ENCODE measurements at places on chromosomes 6 and 20.

DNA sequence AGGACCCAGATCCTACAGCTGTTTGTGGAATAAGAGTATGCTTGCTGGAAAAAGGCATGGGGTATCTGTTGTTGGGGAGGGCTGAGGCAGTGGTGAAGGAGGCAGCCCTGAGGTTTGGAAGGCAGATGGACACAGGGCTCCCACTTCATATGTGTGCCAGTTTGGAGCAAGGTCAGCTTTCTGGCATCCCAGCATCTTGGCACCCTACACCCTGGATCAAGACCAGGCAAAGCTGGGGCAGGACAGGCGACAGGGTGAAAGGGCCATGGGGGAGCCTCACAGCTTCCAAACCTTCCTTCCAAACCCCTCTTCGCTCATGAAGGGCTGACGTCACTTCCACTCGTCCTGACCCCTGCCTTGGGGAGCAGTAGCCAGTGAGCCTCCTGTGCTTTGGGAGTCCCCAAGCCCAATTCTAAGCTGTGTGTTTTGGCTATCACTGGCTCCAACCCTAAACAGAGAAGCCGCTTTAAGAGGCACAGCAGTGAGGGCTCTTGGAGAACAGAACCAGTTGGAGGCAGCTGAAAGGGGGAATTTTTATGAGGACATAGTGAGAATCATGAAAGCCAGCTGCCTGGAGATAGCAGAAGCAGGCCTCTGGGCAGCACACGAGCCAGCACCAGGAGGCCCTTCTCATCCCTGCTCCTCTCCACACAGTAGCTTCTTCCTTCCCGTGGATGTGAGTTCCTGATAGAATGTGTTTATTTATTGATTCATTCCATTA lies 448.6 kb upstream of the CDH4 start:
- DNase-seq, result no peak

DNA sequence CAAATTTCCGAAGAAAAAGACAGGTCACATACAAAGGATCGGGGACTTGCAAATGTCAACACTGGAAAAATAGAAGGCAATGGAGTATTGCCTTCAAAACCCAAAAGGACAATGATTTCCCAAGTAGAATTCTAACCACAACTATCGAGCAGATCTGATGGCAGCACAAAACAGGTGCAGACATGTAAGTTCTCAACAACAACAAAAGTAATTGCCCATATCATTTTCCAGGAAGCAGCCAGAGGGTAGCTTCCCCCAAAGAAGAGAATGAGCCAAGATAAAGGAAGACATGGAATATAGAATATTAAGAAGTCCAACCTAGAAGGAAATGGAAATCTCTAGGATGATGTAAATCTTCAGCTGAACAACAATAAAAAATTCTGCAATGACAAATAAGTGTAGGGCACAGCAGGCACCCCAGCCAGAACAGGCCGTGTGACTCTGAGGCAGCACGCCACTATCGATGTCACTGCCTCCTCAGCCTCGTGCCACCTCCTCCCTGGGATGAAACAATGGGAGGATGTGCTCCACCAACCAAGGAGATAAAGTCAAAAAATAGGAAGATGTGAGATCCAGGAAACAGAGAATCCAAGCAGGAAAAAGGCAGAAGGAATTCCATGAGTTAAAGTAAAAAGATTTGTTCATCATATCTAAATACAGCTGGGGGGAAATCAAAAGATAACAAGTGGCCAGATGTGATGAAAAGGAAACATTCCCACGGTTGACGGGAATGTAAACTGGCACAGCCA lies 34.1 kb downstream of the SERPINB1 start:
- DNase-seq, result no peak

GRCh38 chr6:10151144-10151915 lies 263.5 kb downstream of the TFAP2A start:
- no peak for DNase-seq

- no peak for DNase-seq
Observed at GRCh38 chr6:169851641-169852503, 100.5 kb downstream of the ERMARD start.

GRCh38 chr6:52126231-52126630 lies 38.8 kb upstream of the PKHD1 start:
- no peak for DNase-seq

- DNase-seq, result no peak
Observed at GRCh38 chr6:140317950-140318349, 943.5 kb upstream of the CITED2 start.

DNA sequence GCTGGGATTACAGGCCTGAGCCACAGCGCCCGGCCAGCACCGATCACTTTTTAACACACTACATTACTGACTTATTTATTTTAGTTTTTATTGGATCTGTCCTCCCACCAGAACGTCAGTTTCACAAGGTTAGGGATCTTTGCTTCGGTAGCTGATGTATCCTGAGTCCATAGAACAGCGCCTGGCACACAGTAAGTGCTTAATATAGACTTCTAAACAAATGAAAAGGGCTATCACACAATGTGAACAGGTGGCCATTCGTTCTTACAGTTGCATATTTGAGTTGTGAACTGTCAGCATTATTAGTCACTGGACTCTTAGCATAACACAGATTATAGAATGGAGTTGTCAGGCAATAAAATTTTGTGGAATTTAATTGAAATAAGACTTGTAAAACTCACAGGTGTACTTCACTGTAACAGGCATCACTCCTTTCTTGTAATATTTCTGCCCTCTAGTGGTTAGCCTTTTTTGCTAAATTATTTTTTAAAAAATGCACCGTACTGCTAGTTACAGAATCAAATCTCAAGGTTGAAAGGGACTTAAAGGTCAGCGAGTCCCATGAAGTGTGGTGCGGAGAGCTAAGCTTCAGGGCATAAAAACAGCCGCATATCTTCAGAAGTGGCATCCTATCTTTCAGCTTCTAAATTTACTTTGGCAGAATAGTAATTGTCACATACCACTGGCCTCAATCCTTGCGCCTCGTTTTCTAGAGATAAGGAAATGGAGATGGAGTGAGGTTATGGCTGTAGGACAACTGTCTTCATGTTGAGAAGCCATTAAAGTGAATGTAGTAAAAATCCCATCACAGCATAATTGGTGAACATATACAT lies 3.4 kb upstream of the TBC1D7 start:
- DNase-seq, result peak; percentile 65

- DNase-seq, result no peak
Observed at GRCh38 chr6:109695468-109695867, 4.4 kb downstream of the FIG4 start.

GRCh38 chr6:18997375-18997826 lies 610.3 kb downstream of the RNF144B start:
- no peak for DNase-seq

- DNase-seq, result peak; percentile 48
Observed at GRCh38 chr20:13220194-13220903, 725 bp upstream of the ISM1 start.

- DNase-seq, result no peak
Observed at GRCh38 chr6:133407320-133408100, 166.4 kb downstream of the EYA4 start.

All from brain (organoid and tissue), 16 donors.